PC-9 (cell line): ENCODE measurements at places on chromosomes 2 and 18. TPM values are rescaled to one million over a fixed set of nuclear protein-coding genes. Genes with fewer than 3 reads are reported as not detected.

- DNase-seq: no peak
These were observed 11.4 kb upstream of the ARID5A start for GRCh38 chr2:96525211-96525507.

- DNase-seq: no peak
These were observed 114.2 kb downstream of the RBMS1 start for GRCh38 chr2:160379399-160379798.

DNA sequence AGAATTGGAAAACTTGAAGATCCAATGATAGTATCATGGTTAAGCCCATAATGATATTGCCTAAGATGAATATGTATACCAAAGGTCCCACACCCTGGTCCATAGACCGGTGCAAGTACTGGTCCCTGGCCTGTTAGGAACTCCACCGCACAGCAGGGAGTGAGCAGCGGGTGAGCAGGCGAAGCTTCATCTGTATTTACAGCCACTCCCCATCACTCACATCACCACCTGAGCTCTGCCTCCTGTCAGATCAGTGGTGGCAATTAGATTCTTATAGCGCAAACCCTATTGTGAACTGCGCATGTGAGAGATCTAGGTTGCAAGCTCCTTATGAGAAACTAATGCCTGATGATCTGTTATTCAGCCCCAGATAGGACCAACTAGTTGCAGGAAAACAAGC, 402.4 kb downstream of the EPHA4 start:
- no peak for DNase-seq

The SPP2 gene
- total RNA-seq: not detected in 2 replicates

- DNase-seq: no peak
These were observed 6.1 kb upstream of the ACOXL start for GRCh38 chr2:110726285-110726684.

DNA sequence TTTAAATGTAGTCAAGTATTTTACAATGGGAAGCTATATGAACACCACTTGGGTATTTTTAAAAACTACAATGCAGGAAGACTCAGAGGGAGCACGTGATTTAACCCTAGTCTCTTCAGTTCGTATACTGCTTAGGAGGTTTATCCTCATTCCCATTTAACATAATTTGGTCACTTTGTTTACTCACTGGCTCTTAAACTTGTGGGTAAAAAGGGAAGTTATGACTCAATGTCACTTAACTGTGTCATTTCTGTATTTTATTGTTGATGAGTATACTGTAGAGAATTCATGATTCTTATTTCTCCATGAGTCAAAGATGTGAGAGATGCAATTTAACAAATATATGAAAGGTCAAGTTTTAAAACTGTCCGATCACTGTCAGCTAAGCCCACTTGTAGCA, 48.2 kb downstream of the SLC66A3 start:
- DNase-seq: no peak

- DNase-seq: no peak
These were observed 34.8 kb upstream of the ITGAV start for GRCh38 chr2:186554850-186555671.

DNA sequence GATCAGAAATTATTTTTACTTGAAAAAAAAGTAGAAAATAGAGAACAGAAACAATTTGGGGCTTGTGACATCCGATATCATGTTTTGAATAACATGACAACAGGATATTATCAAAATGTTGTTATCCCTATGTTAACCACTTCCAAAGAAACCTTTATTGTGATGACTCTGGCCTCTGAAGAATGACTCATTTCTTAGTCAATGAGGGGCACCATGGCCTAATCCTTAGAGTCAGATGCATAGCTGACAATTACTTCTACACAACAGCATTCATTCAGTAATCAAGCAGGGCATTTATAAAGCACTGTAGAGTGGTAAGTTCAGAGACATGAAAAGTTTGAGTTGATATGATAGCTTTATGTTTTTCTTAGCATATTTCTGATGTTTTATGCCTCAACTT, 703.0 kb downstream of the RNF144A start:
- DNase-seq: no peak

DNA sequence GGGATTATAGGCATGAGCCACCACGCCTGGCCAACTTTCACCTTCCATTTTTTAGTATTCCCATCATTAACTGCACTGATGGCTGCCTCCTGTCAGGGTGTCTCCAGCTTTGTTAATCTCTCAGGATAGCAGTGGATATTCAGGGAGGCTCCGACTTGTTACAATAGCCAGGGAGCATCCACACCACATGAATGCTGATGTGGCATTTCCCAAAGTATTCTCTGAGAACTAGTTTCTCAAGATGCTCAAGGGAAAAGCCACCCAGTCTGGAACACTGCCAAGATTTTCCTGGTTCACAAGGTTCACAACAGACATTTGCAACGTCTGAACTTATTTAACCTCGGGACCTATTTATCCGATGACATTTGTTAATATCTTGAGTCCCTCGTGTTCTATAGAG, 33.8 kb downstream of the ZNF519 start:
- no peak for DNase-seq

The KLHL30 gene
- 0.80 and 1.2 TPM in 2 replicates for total RNA-seq
